ENCODE measurements at places on chromosomes 6 and 20. TPM values are rescaled to one million over a fixed set of nuclear protein-coding genes. Genes with fewer than 3 reads are reported as not detected.

Gene RAMACL
- 2.5 TPM for total RNA-seq

Gene UBD
- not detected for total RNA-seq

- no peak for DNase-seq
- peaks cover 9% of the 10 kb centered on the region for H3K27me3 ChIP-seq
- peaks cover 3% of the 10 kb centered on the region for H3K36me3 ChIP-seq
- peaks cover 29% of the 10 kb centered on the region for H3K4me1 ChIP-seq
- no peak overlapping the region for H3K27ac ChIP-seq
These were observed 3.5 kb downstream of the C20orf204 start for GRCh38 chr20:64039293-64040160.

- H3K27me3 ChIP-seq = no peaks in the 10 kb centered on the region
- H3K4me1 ChIP-seq = no peaks in the 10 kb centered on the region
These were observed 25.7 kb upstream of the OGFRL1 start for GRCh38 chr6:71262914-71263313.

GRCh38 chr6:160996131-160996601 lies 4.6 kb downstream of the MAP3K4 start:
- H3K36me3 ChIP-seq = peaks cover 3% of the 10 kb centered on the region
- no peak overlapping the region for H3K27ac ChIP-seq
- H3K4me1 ChIP-seq = peaks cover 9% of the 10 kb centered on the region
- DNase-seq = no peak
- no peaks in the 10 kb centered on the region for H3K27me3 ChIP-seq
- H3K4me3 ChIP-seq = no peak overlapping the region

GRCh38 chr6:165834613-165835259 lies 171.7 kb upstream of the PDE10A start:
- H3K4me1 ChIP-seq = no peaks in the 10 kb centered on the region
- DNase-seq = no peak
- H3K27me3 ChIP-seq = peaks cover 7% of the 10 kb centered on the region
- no peaks in the 10 kb centered on the region for H3K36me3 ChIP-seq

GRCh38 chr6:168282985-168283685 lies 36.4 kb downstream of the DACT2 start:
- H3K4me1 ChIP-seq = peaks cover 7% of the 10 kb centered on the region
- no peak overlapping the region for H3K4me3 ChIP-seq
- no peak overlapping the region for H3K27ac ChIP-seq
- H3K27me3 ChIP-seq = peaks cover 42% of the 10 kb centered on the region

DNA sequence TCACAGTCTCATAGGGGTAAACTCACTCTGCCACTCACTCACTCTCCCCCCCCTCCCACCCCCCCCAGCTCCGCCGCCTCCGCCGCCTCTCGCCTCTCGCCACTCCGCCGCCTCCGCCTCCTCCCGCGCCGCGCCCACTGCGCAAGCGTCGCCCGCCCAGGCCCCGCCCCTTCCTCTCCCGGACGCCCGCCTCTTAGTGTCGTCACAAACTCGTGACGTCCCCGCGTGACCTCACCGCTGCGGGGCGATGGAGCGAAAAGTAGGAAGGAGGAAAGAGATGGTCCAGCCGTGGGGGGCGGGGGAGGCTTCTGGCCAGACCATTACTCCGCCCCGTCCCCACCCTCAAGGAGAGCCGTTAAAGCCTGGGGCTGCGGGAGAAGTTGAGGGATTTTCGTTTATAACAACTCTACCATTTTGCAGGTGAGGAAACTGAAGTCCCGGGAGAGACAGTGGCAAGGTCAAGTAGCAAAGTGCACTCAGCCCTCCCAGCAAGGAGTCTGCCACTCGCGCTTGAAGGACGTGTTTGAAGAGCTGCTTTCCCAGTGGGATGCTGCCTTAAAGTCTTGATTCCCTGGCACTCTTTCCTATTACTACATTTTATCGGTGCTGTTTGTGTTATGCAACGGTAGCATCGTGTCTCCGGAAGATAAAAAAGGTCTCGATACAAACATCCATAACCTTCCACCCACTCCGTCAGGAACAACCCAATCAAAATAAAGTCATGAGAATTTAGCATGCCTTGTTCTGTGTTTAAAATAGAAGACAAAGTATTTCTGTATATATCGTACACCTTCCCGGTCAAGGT lies at the start of gene ILRUN:
Gene ILRUN, minus strand, starts transcription at position 29 of the 805 bp plus-strand sequence. CDS start 164 bp downstream, outside the sequence.
- H3K27me3 ChIP-seq = no peaks in the 10 kb centered on the region
- H3K4me3 ChIP-seq = peak within 1 kb of the TSS; percentile 97
- H3K36me3 ChIP-seq = no peaks in the 10 kb centered on the region
- peaks cover 30% of the 10 kb centered on the region for H3K4me1 ChIP-seq
- H3K27ac ChIP-seq = peak within 1 kb of the TSS; percentile 98
- peak; percentile 98 for DNase-seq

DNA sequence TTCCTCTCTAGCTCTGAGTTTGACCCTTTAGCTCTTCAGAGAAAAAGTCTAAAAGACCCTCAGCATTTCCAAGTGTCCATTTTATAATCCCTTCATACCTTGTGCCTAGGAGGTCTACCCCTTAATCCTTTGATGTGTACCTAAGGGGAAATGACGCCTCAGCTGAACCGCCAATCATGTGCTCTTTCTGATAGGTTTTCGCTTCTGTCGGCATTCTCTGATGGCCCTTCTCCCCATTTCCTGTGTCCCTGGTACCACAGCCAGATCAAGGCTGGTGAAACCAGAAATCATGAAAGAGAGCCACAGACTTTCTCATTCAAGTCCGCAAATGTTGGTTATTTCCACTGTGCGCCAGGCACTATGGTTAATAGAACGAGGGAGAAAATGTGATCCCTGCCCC lies 333.9 kb downstream of the FARS2 start:
- no peak overlapping the region for H3K4me3 ChIP-seq
- H3K27ac ChIP-seq = no peak overlapping the region
- no peaks in the 10 kb centered on the region for H3K36me3 ChIP-seq
- no peaks in the 10 kb centered on the region for H3K4me1 ChIP-seq
